Ureter (tissue), 1 donor: ENCODE measurements at places on chromosomes 7 and 10. TPM values are rescaled to one million over a fixed set of nuclear protein-coding genes. Genes with fewer than 3 reads are reported as not detected.

GRCh38 chr10:71326464-71326881 is 7.4 kb downstream of the SLC29A3 start:
- DNase-seq = no peak

- no peak for DNase-seq
Observed at GRCh38 chr10:81251457-81252115, 623.4 kb upstream of the NRG3 start.

- no peak for DNase-seq
Observed at GRCh38 chr10:24201503-24202180, 7.3 kb upstream of the KIAA1217 start.

DNA sequence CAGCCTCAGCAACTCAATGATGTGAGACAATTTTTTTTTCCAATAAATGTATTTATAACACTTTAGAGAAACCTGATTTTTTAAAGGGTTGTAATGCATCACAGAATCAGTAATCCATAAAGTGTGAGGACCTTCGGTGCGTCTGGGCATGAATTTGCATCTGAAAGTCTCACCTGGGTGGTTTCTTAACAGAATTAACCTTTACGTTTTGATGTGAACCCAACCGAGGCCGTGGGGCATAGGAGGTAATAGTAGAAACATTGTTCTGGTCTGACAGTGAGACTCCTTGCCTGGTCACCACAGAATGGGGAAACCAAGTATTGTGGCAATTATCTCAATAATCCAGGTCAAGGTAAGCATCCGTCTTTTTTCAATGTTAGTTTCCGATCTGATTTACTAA is 114.6 kb downstream of the PRKCQ start:
- no peak for DNase-seq

GRCh38 chr10:76428551-76429367 is 997.3 kb downstream of the LRMDA start:
- no peak for DNase-seq

ZNF679 gene
- total RNA-seq = not detected

ABCB4 gene
- total RNA-seq = 4.0 TPM

VPS37D gene
- total RNA-seq = 0.86 TPM
